ENCODE measurements at places on chromosomes 1 and 21.

DNA sequence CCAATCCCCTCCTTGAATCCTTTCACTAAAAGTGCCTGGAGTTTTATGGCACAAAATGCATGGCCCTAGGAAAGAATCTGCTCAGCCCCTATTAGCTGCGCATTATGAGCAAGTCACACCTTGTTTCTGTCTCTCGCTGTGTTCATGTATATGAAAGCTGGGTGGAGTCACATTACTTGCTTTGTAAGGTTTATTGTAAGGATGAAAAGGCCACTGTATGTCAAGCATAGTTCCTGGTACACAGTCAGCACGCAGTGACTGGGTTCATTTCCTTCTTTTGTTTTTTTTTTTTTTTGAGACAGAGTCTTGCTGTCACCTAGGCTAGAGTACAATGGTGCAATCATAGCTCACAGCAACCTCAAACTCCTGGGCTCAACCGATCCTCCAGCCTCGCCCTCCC, 6.7 kb upstream of the SLC9A1 start:
- no peak for DNase-seq

DNA sequence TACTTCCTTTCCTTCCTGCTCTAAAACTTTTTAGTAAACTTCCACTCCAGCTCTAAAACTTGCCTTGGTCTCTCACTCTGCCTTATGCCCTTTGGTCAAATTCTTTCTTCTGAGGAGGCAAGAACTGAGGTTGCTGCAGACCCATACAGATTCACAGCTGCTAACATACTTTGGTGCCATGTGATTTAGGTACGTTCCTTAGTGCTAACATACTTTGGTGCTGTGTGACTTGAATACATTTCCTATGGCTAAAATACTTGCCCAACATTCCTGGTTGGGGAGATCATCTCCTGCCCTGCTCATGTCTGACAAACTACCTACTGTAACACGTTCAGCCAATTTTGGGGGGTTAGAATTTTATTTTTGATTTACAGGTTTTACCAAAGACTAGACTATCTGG, 6.8 kb upstream of the ZBTB40 start:
- no peak for DNase-seq

DNA sequence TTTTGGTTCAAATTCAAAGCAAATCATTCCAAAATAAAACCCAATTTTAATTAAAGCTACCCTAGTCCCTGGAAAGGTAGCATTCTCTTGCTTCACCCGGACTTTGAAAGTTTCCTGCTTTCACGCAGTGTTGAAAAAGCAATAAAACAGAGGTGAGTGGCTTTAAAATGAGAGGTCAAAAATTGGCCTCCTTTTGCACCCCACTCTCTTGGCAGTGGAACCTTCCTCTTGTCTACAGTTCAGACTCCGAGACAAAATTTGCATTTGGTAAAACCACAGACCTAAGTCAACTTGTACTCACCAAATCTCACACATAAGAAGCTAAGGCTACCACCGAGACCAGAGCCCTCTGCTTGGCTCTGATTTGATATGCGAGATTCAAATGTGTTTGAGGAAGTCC, 252.7 kb downstream of the TTLL7 start:
- DNase-seq = no peak

DNA sequence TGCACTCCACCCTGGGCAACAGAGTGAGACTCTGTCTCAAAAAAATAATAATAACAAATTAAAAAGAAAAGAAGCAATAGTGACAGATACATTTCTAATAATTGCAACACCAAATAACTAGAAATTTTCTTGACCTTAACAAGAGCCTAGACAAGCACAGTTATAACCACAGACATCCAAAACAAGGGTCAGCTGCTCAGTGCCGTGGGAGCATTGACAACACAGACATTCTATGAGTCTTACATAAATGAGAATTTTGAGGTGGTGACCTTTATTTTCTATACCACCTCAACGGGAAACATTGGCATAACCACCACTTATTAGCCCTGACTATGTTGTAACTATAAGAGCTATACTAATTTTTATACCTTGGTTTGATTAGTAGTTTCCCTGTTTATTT, 156.1 kb downstream of the NR5A2 start:
- DNase-seq = no peak

All from HCT116 (cell line).